ENCODE measurements at places on chromosomes 2 and 18.

DNA sequence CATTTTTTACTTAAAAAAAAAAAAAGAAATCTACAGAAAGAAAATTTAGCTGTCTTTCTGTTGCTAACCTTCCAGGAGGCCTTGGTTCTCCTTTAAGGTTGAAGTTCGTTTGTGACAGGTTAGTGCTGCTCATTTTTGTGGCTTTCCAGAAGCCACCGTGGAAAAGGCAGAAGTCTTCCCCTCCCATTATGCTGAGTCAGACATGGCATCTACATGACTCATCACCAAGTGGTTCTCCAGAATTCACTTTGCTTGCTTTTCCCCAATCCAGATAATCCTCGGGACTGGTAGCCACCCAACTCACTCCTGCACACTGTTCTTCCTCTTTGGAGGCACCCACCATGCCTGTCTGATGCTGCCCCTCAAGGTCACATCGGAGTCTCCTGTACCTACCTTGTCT lies 228.7 kb downstream of the PIK3C3 start:
- no peak for DNase-seq

GRCh38 chr2:207255565-207256470 lies 90.1 kb upstream of the KLF7 start:
- DNase-seq, result no peak

DNA sequence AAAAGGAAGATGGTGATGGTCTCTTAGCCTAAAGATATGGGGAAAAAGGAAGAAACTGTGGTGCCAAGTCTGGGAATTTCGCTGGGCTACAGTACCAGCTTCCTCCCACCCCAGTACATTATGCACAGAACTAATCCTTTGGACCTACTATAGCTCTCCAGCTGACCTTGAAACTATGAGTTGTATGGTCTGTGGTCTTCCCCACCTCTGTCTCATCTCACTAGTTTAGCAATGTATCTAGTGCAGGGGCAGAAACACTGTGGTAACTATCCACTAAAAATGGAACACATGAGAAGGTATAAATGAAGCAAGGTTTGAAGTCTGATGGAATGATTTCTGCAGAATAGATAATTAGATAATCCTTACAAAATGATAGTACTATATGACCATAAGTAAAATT lies 190.4 kb upstream of the CCDC150 start:
- no peak for DNase-seq

DNA sequence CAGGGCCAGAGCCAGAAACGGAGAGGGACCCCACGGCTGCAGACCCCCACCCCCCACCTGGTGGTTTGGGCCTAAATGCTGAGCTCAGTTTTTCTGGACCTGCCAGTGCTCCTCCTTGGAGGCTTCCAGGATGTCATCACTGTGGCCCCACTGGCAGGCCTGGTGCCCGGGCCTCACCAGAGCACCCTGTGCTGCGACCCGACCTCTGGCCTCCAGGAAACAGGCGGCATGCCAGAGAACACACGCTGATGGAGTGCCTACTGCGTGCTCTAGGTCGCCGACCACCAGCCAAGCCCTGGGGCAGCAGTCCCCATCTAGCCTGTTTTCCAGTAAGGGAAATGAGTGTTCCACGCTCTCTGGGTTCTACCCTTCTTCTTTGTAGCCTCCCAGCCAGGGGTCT lies 33.8 kb downstream of the HS6ST1 start:
- no peak for DNase-seq

- DNase-seq, result no peak
Observed at GRCh38 chr2:108909275-108909823, 79.7 kb downstream of the EDAR start.

DNA sequence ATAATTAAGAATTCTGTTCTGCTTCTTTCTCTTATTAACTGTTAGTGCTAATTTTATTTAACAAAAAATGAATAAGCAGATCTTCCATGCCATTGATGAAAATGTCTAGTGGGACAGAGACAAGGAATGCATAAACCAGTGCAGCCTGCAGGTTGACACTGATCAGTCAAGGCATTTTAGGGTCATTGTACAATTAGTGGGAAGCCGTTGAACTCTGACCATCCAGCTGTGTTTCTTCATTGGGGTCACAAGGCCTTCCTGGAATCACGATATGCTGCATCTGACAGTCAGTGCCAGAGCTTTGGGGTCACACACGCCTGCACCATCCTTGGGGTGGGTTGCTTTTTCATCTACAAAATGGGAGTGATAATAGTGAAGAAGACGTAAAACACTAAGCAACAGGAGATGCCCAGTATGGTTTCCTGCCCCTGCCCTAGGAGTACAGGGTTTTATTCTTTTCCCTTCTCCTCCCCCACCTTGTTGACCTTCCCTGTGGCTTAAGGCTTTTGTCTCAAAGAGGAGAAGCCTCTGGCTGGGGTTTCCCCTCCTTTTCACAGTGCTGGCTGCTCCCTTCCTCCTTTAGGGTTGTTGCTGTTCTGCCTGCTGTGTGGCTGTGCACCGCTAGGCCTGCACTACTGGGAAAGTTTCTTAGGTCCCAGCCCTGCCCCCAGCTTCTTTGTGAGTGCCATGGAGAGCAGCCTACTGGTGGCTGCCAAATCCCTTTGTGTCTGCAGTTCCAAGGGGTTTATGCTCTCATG lies 245.6 kb downstream of the TPGS2 start:
- DNase-seq, result no peak

DNA sequence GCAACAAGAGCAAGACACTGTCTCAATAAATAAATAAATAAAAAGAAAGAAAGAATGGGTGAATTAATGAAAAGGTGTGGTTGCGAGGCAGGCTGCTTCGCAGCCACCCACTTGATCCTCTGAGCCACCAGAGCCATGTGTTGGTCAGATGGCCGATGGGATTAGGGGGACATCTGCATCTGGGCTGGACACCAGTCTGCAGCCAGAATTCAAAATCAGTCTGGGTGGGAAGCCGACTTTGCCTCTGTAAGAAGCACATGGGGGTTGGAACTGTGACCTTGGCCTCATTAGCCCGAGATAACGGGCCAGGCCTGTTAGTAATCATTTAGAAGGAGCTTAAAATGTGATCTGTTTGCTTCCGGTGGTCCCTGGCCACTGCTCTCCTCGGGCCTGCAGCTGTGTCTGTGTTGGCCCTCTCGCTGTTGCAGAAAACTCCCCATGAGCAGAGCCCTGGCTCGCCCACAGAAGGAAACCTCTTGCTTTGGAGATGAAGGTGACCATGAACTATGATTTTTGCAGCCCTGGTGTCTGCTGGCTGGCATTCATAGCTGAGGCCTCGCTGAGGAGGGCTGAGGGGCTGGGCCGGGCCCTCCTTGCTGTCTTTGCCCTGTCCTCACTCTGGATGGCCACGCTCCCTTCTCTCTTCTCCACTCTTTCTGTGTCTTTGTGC lies 94.4 kb downstream of the DYSF start:
- no peak for DNase-seq

DNA sequence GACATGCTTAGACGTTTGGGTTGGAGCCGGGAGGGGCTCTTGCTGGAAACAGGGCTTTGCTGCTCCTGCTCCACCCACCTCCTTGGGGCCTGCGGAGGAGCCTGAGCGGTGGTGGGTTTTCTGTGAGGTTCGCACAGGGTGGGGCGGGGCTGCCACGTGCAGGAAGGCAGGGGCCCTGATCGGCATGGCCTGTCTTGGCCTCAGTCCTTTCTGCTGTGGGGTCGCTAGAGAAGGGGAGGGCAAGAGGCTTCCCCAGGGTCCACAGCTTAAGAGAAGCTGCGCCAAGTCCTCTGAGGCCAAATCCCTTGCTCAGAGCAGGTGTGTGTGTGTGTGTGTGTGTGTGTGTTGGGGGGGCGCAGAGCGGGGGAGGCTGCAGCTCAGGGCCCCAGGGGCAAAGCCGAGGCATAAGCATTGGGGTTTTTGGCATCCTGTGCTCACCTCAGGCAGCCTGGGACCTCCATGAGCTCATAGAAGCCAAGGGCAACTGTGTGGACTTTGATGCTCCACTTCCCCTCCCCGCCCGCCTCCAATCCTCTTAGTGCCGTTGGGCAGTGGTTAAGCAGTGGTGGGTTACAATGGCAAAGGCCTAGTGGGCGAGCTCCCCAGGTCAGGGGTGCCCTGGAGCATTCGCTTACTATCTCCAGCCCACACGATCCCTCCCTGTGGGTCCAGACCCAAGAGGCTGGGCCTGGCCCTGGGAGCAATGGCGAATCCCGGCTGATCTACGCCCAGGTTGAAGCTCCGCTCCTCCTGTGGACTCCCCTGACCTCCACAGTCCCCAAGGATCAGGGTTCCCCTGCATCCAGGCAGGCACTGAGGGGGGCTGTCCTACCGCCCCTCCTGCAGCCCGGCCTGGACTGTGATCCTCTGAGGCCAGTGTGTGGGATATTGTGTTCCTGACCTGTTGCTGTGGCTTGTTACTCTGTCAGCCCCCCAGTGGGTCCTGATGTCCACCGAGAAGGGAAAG lies 28.9 kb downstream of the TOGARAM2 start:
- no peak for DNase-seq

GRCh38 chr2:198040835-198041234 lies 236.4 kb downstream of the PLCL1 start:
- DNase-seq, result no peak

DNA sequence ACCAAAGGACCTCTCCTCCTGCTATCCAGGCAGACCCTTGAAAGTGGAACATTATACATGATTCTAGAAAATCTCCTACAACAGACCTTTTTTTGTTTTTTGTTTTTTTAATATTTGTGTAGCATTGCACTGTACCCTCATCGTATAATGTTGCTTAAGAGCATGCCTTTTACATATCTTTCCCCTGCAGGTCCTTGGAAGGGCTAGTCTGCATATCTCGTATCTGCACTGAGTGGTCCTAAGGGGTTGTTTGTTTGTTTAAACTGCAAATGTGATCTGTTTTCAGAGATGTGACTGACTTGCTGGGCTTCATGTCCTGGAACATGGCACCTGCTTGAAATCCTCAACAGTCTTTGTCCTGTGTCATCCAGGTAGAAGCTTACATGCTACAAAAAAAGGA lies 204.1 kb downstream of the FAM210A start:
- DNase-seq, result no peak

DNA sequence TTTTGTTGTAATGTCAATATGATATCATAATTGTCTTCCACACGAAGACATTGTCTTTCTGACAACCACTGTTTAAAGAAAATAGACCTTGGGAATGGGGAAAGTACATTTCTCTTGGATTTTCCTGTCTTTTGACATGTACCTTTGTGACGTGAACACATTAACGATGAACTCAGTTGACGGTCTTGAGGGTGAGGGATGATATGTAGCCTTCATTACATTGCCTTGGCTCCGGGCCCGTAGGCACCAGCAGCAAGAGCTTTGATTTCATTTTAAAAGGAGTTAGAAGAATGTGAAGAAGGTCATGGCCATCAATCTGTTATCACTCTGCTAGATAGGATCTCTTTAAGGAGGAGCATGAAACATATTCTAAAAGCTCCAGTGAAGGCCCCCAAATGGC lies 80.9 kb downstream of the LYPD6B start:
- peak; percentile 72 for DNase-seq

DNA sequence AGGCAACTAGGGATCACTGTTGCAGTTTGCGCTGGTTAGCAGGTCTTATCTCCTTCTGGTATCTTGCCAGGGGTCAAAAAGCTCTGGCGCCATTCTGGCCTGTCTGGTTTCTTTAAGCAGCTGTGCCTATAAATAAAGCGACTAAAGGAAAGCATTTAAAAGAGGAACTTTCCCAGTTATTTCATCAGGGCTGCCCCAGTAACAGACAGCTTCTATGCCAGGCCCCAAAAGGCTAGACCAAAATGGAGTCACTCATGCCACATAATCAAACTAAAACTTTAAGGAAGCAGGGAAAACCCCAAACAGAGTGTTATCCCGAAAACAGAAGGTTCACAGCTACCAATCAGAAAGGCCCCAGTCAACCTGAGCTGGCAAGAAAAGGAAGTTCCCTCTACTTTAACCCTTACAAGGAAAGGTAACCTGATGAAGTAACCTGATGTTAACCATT lies 41.2 kb upstream of the HNRNPA3 start:
- DNase-seq, result no peak

DNA sequence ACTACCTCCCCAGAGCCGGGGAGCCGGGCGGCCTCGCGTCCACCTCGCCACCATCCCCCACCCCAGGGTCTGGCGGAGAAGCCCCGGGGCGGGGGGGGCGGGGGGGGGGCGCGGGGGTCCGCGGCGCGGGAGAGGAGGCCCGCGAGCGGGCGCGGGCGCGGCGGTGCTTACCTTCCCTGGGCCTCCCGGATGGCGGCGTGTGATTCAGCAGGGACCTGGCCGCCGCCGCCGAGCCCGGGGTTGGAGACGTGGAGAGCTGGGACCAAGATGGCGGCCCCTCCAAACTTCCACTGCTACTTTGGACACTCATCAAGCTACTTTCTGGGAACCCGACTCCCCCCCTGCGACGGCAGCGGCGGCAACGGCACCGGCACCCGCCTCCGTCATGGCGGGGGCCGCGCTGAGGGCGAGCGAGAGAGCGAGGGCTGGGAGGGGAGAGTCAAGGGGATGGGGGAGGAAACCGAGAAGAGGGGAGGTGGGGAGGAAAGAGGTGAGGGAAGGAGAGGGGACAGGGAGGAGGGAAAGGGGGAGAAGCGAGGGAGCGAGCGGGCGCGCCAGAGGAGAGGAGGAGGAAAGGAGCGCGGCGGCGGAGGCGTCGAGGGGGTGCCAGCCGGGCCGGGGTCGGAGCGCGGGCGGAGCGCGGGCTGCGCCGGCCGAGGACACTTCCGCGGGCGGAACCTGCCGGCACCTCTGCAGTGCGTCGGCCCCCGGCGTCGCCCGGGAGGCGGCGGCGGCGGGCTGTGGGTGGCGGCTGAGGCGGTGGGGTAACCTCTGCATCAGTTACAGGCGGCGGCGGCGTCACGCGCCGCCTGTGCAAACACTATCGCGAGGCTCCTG lies at the start of gene TLK1:
TLK1 (minus strand) TSS at position 775 of the 837 bp plus-strand sequence; CDS start at position 310, 465 bp downstream.
- DNase-seq, result peak; percentile 83

DNA sequence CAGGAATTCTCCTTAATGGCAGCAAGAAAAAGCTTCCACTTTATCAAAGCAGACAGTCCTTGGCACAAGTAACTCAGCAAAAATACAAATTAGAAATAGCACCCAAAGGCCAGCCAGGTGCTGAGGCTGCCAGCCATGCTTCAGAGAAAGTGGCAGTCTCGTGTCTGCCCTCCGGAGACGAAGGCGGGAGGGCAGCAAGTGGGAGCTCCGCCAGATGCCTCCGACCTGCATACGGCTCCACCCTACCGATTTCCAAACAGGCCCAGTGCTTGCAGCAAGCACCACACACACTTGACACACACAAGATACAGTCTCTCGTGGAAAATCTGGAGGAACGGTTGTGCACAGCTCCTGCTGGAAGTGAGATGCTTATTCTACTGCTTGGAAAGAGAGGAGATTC lies 134.9 kb upstream of the REV1 start:
- peak; percentile 35 for DNase-seq

GRCh38 chr18:34647251-34647650 lies 62.8 kb upstream of the DTNA start:
- no peak for DNase-seq

DNA sequence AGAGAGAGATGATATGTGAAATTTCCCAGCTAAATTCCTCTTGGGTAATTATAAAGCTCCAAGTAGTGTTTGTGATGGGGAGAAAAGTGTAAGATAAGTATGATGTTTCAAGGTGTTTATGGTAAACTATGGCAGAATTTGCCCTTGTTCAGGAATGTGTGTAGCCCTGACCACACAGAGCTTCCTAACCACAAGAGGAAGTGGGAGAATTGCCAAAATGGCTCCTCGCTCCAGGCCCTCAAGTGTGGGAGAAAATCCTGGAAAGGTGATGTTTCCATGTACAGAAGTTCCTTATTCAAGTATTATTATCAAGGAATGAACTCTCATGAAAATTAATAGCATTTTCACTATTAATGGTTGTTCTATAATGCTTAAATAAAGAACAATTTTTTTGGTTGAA lies 878.3 kb downstream of the TDRD15 start:
- no peak for DNase-seq

GRCh38 chr2:54559593-54560145 lies 103.5 kb downstream of the SPTBN1 start:
- DNase-seq, result no peak

- no peak for DNase-seq
Observed at GRCh38 chr2:26626606-26627005, 14.6 kb downstream of the CIB4 start.

All from NCI-H2227 treated with DMSO at 0.1 percent for 48 hours (cell line).